Natural killer cell (primary cell): ENCODE measurements at places on chromosomes 5 and 9. TPM values are rescaled to one million over a fixed set of nuclear protein-coding genes. Genes with fewer than 3 reads are reported as not detected.

Gene GZMA
- 590 TPM for total RNA-seq

Gene KCNMB1
- 0.23 TPM for total RNA-seq

DNA sequence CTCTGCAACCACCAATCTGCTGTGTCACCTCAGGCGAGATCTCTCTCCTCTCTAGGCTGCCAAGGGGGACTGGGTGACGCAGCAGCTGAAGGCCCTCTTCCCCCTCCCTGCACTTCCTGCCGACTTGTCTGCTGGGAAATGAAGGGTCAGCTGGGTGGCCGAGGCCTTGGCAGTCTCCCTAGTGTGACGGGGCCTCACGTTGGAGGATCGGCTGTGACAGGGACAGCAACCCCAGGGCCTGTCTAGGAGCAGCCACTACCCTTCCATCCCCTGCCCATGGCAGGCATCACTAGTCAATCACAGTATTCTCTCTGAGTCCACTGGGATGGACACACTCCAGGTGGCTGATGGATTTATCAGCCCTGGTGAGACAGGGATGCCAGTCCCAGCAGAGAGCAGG, 107.3 kb upstream of the SARDH start:
- DNase-seq, result no peak

- DNase-seq, result no peak
Observed at GRCh38 chr5:154806176-154806575, 44.2 kb downstream of the FAXDC2 start.

GRCh38 chr5:40776658-40776977, 20.9 kb upstream of the TTC33 start:
- no peak for DNase-seq

Gene KIF12
- total RNA-seq, result not detected

- DNase-seq, result no peak
Observed at GRCh38 chr9:19270421-19270949, 40.0 kb downstream of the DENND4C start.

DNA sequence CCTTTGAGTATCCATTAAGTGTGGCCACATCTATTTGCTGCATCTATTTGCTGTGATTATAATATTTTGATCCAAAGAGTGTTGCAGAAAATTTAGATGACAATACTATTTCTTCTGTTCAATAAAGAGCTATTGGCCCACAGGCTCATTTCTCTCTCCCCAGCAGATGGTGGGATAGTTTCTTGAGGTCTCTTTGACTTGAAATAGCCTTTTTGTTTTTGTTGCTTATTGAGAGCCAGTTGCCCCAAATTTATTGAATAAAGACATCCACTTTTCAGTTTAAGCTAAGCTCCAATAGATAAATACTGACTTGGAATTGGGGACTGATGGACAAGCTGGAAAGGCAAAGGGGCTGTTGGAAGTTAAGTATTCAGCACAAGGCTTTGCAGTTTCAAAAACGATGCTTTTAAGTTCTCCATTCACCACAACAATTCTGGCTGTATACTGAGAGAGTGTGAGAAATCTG, 290.1 kb upstream of the MPDZ start:
- DNase-seq, result no peak

GRCh38 chr5:9198394-9198793, 347.5 kb downstream of the SEMA5A start:
- DNase-seq, result no peak

DNA sequence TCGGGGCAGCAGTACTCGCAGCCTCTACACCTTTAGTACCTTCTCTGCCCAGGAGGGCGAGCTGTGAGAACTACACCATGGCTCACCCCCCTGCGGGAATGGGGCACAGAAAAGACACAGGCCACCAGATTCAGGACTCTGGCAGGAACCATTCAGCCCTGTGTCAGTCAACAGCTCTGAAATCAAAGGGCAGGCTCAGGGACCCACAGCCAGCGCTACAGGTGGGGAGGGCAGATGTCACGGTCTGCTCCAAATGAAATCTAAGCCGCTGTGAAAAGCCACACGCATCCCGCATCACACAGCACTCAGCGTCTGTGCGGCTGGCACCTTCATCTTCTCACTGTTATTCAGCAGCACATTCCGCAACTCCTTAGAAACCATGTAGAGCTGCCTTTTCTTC, 27.9 kb downstream of the NSUN2 start:
- DNase-seq, result no peak

DNA sequence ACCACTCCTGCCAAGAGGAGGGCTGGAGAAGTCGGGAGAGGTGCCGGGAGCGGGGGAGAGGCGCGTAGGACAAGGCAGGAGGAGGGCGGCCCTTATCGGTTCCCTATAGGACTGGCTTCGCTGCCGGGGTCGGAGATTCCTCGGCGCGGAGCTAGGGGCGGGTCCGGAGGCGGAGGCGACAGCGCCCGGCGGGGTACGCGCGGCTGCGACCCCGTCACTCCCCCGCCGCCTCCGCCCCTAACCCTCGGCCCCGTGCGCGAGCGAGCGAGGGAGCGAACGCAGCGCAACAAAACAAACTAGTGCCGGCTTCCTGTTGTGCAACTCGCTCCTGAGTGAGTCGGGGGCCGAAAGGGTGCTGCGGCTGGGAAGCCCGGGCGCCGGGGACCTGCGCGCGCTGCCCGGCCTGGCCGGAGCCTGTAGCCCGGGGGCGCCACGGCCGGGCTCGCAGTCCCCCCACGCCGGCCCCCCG, 2.0 kb downstream of the GLIS3 start:
- no peak for DNase-seq

Gene TAF11L4
- not detected for total RNA-seq

Gene SLC28A3
- total RNA-seq, result 0.16 TPM

GRCh38 chr5:30390095-30390494, 803.4 kb upstream of the CDH6 start:
- no peak for DNase-seq

DNA sequence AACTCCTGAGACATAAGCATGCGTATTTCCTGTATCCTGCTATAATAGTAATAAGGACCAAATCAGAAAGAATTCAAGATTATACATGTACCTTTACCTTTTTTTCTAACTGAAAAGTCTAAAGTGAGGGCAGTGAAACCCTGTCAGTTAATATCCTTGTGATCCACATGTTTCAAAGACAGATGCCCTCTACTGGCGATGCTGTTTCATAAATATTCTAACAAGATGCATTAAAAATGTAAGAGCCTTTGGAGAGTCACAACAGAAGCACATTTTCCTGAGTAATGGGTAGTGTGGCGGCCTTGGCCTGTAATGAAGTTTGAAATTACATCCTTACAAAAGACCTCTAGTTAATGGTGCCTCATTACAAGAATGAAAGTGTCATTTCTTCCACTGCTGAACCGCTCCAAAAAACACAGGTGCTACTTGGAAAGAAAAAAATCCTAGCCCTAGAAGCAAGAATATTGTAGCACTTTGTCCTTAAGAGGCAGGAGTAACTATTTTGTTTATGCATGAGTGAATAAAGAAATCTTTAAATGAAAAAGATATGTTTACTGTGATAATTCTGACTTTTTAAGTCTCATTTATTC, 232.6 kb downstream of the EPB41L4A start:
- no peak for DNase-seq

Gene FCN2
- not detected for total RNA-seq

Gene ZNF658
- total RNA-seq, result 0.97 TPM

- DNase-seq, result no peak
Observed at GRCh38 chr5:96317945-96318344, 115.1 kb downstream of the PCSK1 start.

DNA sequence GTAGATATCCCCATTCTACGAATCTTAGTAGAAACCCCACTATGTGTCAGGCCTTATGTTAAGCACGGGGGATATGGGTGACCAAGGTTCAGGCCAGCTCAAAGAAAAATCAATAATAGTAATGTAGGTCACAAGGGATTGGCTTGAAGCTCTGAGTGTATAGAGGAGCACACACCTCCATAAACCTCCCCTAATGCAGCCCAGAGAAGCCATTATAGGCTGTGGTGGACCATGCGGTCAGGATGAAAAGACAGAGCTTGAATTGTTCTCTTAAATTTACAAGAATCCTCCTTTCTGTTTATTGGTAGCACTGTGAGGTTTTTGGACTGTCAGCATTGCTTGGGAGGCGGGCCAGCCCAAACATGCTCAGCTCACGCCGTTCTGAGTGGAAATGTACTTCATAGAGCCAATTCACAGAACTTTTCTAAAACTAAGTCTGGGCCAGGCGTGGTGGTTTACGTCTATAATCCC, 9.1 kb downstream of the PDE6A start:
- DNase-seq, result no peak

Gene SPATA31A3
- not detected for total RNA-seq

DNA sequence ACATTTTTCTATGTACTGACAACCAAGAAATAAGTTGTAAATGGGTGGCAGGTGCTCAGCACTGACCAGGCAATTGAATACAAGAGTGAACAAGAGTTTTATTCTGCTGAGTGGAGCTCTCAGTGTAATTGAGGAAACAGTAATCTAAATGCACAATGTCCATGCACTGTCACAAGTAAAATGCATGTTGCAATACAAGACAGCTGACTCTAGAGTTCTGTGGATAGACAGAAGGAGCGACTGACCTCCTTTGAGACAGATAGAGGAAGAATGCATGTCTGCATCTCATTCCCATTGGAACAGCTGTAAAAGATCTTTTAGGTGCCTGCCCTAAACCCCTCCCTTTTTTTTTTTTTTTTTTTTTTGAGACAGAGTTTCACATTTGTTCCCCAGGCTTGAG, 299.0 kb downstream of the FBXL7 start:
- DNase-seq, result no peak

Gene PCDHGA11
- 0.83 TPM for total RNA-seq

Gene ROR2
- 1.7 TPM for total RNA-seq

GRCh38 chr9:18531136-18532065, 57.4 kb downstream of the ADAMTSL1 start:
- no peak for DNase-seq

DNA sequence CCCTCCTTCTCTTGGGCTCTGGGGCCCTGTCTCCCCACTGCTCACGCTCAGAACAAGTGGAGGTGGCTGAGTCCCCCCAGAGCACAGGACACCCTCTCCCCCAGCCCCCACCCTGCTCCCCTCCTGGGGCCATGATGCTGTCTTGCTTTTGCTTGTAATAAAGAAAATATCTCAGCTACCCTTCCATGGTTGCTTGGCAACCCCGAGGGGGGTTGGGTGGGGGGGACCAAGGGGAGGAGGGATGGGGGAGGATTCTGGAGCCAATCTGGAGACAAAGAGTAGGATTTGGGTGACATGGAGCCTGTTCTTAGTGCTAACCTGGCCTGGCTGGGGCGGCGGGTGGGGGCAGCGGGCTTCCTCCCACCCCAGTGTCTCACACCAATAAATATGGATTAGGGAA, 16.1 kb upstream of the CERCAM start:
- DNase-seq, result no peak

GRCh38 chr5:162593881-162594280, 526.3 kb downstream of the GABRG2 start:
- no peak for DNase-seq

GRCh38 chr9:21559402-21560280, 77.5 kb upstream of the IFNE start:
- DNase-seq, result peak; percentile 25

GRCh38 chr9:110890416-110890815, 147.9 kb downstream of the LPAR1 start:
- no peak for DNase-seq

DNA sequence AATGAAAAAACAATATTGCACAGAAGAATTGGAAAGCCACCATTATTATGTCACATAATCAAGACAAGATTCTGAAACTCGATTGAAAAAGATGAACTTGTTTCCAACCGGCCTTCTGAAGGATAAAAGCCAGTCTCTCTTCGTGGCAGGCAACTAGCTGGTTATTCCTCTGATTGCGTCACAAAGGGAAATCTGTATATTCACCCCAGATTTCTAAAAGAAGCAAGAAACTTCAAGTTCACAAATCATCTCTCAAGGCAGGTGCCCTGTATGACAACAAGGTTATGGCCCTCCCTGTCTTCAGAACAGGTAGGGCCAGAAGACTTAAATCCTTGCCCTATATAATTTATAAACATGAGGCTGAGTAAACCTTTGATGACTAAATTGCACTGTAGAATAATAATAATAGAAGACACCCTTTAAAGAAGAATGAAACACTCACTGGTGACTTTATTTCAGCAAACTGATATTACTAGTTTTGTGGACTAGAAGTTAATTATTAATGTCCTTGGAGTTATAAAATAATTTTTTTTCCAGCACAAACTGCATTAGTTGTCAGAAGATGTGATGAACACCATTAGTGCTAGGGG, 2.9 kb upstream of the KLF4 start:
- no peak for DNase-seq

GRCh38 chr5:148816357-148816756, 10.1 kb upstream of the ADRB2 start:
- DNase-seq, result no peak

Gene GAS1
- total RNA-seq, result 2.8 TPM

Gene RNF44
- 394 TPM for total RNA-seq

Gene PAEP
- total RNA-seq, result not detected

Gene OR1K1
- total RNA-seq, result not detected

DNA sequence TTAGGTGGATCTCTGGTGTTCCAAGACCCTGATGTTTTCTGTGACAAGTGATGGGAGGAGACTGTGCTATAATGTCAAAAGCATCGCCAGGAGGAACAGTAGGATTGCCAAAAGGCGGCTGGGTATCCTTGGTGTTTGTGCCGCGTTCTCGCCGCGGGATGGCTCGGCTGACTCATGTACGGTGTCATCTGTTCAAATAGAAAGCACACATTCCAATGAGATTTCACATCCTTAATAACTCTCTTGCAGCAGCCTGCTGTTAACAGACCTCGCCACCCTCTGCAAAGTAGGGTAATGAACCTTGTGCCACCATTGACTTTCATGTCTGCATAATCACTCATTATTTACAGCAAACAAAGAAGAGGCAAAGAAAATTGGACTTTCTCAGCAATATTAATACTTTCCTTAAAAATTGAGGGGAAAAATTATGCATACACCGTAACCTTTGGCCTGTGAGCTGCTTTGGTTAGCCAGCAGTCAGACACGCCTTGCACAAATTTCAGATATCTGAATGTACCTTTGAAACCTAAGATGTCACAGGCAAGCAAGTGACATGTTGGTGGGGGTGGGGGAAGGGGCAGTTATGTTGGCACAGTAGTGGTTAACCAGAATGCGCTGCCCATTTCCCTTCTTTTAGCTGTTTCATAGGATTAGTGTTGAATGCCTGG, 289.4 kb downstream of the EFNA5 start:
- no peak for DNase-seq

Gene ADRA1B
- not detected for total RNA-seq
